NCI-H774 (cell line): ENCODE measurements at places on chromosomes 6 and 20.

- peak; percentile 2 for DNase-seq
Measured at GRCh38 chr6:97282238-97282725, 734 bp downstream of the MMS22L start.

GRCh38 chr20:57437672-57438330 is 46.6 kb downstream of the RBM38 start:
- no peak for DNase-seq

DNA sequence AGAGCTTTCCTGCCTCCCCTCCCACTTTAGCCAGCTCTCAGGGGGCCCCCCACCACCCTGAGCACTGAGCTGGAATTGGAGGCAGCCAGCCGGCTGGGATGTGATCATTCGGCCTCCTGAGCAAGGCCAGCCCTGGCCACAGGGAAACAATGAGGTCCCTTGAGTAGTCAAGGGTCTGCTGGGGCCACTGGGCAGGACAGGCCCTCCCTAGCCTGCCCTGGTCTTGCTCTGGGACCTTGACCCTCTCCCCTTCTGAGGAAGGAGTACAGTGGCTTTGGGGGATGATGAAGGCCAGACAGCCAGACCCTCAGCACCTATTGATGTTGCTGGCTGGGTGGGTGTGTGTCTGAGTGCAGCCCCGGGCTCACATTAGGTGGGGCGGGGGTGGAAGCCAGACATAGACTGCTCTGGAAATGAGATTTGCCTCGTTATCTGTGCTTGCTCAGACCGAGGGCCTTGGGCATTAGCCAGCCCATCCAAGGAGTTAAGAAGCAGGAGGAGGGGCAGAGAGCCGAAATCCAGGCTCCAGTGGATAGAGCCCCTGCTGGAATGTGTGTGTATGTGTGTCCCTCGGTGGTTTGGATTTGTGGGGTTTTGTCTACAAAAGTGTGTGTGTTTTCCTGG is 21.3 kb downstream of the CD40 start:
- DNase-seq: no peak

GRCh38 chr6:77463308-77463860 is at the start of gene HTR1B:
Gene HTR1B (minus strand): TSS chr6:77463491. CDS start chr6:77463403, 88 bp downstream.
- DNase-seq: no peak

DNA sequence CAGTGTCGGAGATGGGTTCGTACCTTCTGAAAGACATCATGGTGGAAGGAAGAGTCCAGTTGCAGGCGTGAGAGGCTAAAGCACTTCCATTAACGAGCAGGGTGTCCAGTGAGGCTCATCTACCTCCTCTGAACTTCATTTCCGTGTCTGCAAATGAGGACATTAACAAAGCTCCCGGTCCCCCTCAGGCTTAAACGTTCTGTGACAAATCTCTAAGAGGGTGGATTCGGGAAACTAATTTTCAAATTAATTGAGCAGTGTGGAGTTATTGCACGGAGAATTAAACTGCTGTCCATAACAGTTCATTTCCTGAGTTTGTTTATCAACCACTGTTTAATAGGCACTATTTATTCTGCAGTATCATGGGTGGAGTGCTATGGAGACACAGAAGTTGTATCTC is 68.2 kb downstream of the TRMT6 start:
- no peak for DNase-seq

DNA sequence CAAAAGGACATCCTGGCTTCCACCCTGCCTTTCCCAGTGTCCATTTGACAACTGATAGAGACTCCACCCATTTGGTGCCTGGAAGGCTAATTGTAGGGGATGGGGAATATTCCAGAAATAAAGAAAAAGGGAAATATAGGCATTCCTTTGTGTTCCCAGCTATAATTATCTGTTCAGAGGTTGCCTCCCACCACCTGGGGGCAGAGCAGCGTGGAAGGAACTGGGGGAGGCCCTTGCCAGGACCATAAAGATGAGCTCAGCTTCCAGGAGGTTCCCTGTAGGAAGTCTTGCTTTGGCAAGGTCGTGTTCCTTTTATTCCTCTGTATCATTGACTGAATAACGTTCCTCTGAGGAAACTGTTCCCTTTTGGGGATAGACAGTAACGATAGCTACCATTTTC is 214.7 kb downstream of the TFAP2C start:
- DNase-seq: no peak

DNA sequence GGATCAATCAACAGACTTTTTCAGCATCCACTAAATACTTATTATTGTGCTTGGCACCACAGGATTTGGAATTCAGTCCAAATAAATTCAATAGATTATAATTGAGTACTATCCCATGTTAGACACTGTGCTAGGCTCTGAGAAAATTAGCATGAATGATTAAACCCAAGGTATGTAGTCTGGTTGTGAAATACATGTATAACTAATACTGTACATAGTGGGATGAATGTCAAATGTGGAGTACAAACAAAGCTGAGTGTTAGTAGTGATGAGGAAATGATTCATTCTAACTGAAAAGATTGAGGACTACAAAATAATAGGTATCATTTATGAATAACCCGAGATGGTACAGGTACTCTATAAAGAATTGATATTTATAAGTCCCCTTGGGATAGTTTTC is 111.9 kb upstream of the FLRT3 start:
- DNase-seq: no peak

GRCh38 chr20:58877050-58877975 is 24.8 kb downstream of the GNAS start:
- DNase-seq: no peak

GRCh38 chr6:53321701-53322100 is 27.0 kb downstream of the ELOVL5 start:
- DNase-seq: no peak

DNA sequence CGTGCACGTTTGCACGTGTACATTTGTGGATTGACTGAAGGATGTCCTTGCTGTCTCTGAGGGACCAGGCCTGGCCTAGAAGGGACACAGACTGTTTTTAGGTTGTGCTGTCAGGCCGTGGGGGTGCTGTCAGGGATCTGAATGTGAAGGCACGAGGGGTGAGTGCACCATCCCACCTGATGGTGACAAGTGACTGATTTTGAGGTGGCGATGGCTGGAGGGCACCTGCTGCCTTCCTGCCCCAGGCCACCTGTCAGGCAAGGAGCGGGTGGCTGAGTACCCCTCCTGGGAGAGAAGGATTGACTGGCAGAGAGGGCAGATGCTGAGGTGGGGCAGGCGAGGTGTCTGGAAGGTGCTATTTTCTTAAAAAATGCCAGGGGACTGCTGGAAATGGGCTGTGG is 1.2 kb downstream of the RAB44 start:
- no peak for DNase-seq

- no peak for DNase-seq
Measured at GRCh38 chr6:92906385-92906784, 513.0 kb downstream of the EPHA7 start.

DNA sequence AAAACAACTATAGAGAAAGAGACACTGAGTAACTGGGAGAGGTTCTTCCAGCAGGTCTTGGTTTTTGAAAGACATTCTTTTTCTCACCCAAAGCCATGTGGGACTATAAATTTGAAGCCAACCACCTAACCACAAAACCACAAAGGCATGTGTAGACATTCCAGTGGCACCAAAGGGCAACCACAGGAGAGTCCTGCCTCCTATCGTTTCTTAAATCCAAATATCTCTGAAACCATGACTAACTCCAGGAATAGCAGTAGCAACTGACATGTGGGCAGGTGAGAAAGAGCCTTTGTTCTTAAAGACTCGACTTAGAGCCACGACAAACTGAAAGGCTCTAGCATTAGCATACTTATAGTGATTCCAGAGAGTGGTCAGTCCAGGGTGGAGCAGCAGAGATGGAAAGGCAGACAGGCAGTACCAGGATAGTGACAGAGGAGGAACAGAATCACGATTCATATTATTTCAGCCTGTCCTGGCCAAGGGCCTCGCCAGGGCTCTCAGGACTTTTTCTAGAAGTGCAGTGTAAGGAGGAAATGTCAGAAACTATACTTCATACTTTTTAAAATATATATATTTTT is 9.4 kb upstream of the COL9A1 start:
- no peak for DNase-seq

DNA sequence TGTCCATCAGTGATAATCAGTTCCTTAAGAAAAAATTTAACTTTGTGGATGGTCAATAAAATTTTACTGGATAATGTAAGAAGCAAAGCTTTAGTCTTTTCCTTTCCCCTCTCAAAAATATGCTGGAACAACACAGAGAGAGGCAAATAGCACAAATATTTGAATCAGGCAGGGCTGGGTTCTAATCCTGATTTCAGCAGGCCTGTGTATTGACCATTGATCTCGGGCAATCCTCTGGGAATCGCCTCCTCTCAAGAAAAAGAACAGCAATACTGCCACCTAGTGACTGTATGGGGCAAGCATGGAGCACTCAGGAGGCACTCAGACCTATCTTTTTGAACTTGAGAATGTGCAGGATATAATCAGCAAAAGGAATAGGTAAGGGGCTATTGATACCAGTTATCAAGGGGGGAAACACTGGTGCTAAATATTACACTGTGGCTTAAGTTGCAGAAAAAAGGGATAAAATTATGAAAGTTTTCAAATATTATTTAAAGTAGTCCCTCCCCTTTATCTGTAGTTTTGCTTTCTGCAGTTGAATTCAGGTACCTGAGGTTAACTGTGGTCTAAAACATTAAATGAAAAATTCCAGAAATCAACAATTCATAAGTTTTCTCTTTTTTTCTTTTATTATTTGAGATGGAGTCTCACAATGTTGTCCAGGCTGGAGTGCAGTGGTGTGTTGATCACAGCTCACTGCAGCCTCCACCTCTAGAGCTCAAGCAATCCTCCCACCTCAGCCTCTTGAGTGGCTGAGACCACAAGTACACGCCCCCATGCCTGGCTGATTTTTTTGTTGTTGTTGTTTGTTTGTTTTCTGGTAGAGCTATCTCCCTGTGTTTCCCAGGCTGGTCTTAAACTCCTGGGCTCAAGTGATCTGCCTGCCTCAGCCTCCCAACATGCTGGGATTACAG is 91.8 kb upstream of the NHSL1 start:
- peak; percentile 74 for DNase-seq

- no peak for DNase-seq
Measured at GRCh38 chr6:56613247-56613851, 29.3 kb downstream of the DST start.

DNA sequence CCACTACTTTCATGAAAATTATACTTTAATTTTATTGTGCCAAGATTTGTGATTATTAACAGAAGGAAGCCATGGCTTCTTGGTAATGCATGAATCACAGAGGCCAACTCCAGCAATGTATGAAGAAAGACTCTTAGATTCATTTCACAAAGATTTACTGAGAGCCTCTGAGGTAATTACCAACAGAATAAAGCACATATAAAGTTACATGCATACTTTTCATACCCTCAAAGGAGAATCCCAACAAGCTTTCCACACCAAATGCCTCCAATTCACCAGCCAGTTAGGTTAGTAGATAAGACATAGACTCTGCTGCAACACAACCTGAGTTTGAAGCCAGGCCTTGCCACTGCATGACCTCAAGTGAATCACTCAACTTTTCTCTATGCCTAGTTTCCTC is 41.9 kb downstream of the HBS1L start:
- DNase-seq: no peak

GRCh38 chr6:15948930-15949900 is 179.7 kb upstream of the MYLIP start:
- DNase-seq: peak; percentile 93

GRCh38 chr6:82712389-82712788 is 348.8 kb downstream of the TPBG start:
- DNase-seq: no peak

- DNase-seq: no peak
Measured at GRCh38 chr6:25287941-25288340, 8.8 kb downstream of the CARMIL1 start.

GRCh38 chr6:101640131-101640530 is 246.6 kb downstream of the GRIK2 start:
- no peak for DNase-seq

- DNase-seq: peak; percentile 40
Measured at GRCh38 chr6:151475653-151476523, 17.9 kb upstream of the CCDC170 start.

DNA sequence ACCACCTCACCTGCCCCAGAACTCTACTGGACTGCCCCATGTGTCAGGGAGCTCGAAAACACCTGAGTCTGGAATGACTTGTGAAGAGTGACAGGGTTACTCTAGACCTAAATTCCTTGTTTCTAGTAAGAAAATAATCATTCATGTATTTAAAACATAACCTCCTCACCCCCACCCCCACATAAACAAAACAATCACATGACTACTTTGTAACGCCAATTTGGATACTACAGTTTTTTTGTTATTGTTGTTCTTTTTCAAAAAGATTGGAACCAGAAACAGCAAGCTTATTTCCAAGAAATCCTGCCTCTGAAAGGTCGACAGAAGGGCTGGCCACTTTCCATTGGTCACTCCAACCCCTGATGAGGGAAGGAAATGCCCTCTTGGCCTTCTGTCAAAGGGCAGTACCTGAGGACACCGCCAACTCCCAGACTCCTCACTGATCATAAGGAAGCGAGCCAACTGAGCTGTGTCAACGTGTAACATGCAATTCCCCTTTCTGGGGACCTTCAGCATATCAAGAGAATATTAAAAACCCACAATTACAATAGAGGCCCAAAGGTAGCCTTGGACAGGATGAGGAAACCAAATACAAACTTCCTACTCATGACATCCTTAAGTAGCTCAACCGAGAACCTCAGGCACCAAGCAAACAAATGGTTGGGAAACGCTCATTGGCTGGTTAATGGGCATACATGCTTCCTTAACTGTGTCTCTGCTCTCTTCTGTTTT is 2.6 kb downstream of the MCUR1 start:
- DNase-seq: no peak

DNA sequence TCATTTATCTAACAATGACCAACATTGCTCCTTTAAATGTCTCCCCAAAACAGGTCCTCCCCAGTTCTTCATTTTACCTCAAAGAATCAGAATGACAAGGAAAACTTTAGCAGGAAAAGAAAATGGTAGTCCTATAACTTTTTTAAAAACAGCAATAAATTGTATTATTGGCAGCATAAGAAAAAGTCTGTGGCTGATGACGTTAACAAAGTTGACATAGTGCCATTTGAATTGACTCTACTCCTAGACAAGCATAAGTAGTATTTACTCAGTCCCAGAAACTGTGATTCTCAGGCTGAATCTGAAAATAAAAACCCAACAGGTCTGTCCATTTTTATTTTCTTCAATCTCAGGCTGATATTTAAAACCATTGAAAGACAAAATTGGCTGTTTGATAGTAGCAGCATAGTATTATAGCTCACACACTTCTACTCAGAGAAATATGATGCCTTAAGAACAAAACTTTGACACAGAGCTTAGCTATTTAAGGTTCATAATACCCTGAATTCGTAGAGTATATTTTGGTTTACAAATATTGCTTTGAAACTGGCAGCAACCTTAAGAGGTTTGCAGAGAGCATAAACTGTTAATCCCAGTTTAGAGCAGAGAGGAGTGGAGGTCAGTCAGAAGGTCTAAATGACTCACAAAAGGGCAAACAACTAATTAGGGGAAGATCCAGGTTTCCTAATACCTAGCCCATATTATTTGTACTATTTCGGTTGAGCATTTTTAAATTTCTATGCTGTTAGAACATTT is 35.0 kb upstream of the TENT5A start:
- peak; percentile 76 for DNase-seq

GRCh38 chr6:153476243-153476642 is 345.2 kb upstream of the RGS17 start:
- DNase-seq: no peak

GRCh38 chr6:139475646-139476045 is 101.2 kb upstream of the CITED2 start:
- no peak for DNase-seq

GRCh38 chr6:90695316-90695715 is 108.4 kb upstream of the MAP3K7 start:
- no peak for DNase-seq

- DNase-seq: peak; percentile 33
Measured at GRCh38 chr6:17167327-17167979, 65.6 kb downstream of the STMND1 start.

- DNase-seq: peak; percentile 70
Measured at GRCh38 chr6:109456111-109456583, 575 bp upstream of the MICAL1 start.
